Hindlimb muscle (tissue), 1 donor: ENCODE measurements at places on chromosomes 5 and 9.

DNA sequence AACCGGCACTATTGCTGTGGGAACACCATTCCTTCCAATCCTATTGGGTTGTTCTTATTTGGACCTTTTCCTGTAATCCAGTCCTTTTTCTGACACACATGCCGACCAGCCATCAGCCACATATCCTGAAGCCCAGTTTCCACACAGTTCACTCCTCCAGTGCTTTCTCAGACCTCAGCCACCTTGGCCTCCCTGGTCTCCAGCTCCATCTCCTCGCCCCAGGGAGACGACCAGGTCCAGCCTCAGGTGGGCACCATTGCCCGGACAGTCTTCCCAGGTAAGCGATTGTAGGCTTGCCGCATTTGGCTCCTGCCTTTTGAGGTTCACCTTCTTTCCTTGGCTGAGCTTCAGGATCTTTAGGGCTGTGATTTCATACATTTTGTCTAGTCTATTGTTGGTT is 15.2 kb upstream of the TERT start:
- DNase-seq: no peak

- DNase-seq: no peak
Observed at GRCh38 chr9:97694769-97695168, 2.4 kb downstream of the XPA start.

DNA sequence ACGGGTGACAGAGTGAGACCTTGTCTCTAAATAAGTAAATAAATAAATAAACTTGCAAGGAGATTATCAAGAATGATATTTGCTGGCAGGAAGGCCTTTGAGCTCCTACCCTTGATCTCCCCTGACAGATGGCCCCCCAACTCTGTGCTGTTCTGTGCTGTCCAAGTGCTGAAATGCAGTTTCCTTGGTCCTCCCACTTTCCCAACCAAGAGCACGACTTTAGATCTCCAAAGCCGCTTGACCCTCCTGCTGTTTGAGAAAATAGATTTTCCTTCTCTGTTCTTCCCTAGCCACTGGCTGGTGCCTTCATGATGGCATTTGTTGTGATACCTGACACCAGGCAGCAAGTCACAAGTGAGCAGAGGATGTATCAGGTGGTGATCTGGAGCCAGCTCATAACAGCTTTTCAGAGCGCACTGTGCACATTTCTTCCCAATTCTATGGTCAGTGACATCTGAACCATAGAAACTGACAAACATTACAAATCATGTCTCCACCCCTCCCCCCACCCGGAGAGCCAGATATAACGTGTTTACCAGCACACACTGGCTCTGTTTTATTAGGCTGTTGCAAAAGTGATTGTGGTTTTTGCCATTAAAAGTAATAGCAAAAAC is 80.0 kb upstream of the PUM3 start:
- DNase-seq: no peak

GRCh38 chr5:170327168-170327567 is 29.6 kb upstream of the LCP2 start:
- no peak for DNase-seq

GRCh38 chr5:170860818-170861666 is 776 bp upstream of the RANBP17 start:
- DNase-seq: no peak

- peak; percentile 15 for DNase-seq
Observed at GRCh38 chr9:29648601-29649000, 2075.3 kb upstream of the C9orf72 start.

DNA sequence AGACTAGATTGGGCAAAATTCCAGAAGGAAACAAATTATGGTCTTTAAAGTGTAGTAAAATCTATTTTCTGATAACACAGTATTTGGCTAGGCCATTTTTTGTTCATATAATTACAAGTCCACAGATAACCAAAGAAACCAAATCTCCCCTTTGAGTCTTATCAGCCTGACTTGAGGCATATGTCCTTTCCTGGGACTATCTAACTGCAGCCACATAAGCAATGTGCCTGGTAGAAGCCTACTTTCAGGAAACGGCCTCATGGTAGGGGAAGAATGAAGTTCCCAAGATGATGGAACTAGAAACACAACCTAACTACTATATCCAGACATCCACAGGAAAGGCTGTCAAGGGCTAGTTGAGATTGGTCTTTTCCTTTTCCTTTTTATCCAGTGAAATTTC is 130.0 kb downstream of the PIK3R1 start:
- no peak for DNase-seq

DNA sequence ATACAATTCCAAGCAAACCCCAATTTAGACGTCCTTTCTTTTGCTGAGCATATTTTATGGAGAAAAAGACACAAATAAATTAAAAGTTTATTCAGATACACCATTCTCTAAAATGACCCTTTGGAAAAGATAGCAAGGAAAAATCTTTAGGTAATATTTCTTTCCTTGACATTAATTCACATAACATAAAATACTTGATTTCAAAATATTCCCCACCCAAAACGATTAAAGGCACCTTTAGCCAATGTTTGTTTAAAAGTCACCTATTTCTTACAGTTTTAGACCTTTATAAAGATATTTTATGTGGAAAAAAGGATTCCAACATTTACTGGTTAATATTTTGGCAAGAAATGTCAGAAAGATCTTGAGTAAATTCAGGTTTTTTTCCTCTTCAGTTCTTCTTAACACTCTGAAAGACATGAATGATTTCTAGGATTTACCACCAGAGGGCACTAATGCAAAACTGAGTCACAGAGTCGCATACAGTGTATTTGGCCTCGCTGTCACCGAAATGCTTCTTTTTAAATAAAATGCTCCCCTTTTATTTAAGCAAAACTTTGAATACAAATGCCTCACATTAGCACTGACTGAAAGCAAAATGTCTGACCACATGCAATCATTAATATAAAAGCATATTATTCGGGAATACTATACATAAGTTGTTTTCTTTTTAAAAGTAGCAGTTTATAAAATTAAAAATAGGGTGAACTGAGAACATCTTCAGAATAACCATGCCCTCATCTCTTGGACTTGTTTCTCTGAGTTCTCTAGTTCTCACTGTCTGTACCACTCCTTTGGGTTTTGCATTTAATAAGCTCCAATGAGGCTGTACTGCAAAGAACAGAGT is 122.5 kb downstream of the SLC1A3 start:
- DNase-seq: peak; percentile 68

DNA sequence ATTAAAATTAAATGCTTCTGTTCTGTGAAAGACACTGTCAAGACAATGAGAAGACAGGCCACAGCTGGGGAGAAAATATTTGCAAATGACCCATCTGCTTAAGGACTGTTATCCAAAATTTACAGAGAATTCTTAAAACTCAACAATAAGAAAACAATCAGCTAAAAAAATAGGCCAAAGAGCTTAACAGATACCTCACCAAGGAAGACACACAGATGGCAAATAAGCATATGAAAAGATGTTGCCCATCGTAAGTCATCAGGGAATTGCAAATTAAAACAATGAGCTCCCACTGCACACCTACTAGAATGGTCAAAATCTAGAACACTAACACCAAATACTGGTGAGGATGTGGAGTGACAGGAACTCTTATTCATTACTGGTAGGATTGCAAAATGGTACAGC is 10.3 kb downstream of the WNK2 start:
- DNase-seq: no peak

DNA sequence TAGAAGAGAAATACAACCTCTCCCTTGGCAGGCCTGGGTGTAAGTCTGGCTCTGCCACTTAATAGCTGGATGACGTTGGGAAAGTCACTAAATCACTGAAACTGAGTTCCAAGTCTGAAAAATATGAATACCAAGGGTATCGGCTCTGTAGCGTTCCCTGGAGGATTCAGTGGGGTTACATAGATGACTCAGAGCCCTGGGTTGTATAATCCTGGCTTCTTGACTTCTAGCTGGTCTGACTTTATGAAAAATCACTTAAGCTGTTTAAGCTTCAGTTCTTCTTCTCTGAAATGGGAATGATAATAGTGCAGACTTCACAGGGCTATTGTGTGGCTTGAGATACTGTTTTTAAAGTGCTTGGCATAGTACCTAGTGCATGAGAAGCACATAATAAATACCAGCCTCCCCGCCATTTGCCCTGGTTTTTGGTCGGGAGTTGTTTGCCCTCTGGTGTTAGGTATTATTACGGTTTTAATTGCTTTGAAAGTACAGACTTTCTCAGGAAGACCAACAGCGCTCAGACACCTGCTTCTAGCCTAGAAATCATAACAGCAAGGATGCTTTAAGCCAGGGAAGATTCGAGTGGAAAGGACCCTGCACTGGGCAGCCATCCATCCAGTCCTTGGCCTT is 43.0 kb downstream of the CYFIP2 start:
- no peak for DNase-seq

- no peak for DNase-seq
Observed at GRCh38 chr9:96020300-96020791, 144.9 kb downstream of the ERCC6L2 start.

DNA sequence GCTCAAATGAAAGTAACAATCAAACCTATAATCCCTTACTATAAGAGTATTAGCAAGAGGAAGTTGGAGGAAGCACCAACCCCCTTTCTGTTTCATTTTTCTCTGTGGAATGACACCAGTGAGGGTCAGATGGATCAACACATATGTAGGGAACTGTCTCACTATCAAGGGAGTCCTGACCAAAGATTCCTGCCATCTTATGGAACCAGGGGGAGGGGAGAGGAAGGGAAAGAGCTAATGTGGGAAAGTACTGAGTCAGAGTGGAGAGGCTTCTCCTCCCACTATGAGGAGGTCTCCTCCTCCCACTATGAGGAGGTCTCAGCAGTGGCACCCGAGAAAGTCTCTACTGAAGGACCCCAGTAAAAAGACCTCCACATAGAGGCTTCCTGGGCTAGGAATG is 73.3 kb upstream of the PCSK1 start:
- no peak for DNase-seq

DNA sequence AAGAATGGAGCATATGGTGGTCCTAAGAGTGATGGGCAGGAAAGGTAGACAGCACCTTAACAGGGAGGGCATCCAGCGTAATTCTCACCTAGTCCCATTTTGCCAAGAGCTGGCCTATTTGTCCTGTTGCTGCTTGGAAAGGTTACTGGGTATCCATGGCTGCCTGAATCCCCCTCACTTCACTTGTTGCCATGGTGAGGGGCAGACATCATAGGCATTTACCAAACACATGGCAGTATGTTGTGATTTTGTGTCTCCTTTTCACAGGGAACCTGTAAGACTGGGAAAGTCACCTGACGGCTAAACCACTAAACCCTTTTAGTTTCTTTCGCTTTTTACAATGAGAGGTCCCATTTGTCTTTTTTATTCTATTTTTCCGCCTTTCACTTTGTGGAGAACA is 227.1 kb downstream of the CD180 start:
- no peak for DNase-seq

DNA sequence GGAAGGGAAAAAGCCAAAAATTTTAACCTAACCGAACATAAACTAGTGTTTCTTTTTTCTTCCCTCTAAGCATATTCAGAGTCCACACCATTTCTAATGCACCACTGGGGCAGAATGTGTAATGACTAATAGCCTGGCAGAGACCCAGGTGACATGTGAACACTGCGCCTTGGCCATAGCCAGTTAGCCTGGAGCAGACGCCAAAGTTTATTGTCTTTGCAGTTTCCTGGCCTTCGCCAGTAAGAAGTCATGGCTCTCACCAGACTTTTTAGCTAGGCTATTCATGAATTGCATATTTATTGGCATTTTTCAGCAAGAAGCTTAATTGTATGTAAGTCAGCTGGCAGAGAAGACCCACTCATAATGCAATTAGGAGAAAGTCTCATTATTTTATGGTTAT is 182.8 kb upstream of the SLC27A6 start:
- DNase-seq: peak; percentile 78

DNA sequence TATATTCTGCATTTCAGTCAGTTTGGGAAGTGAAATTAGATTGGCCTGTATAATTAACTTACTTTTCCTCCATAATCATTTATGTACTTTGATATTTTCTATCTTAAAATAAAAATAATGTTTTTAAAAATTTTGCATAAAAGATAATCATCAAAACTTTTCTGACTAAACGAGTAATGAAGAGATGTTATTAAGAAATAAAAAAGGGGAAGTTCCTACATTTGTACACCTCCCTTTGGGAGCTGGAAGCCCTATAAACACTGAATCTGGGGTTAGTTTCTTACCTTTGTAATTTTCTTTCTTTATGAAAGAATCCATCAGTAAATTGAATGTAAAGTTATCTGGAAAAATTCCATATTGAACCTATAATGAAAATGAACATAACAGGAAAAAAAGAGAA is 86.2 kb downstream of the MRPS27 start:
- DNase-seq: no peak

DNA sequence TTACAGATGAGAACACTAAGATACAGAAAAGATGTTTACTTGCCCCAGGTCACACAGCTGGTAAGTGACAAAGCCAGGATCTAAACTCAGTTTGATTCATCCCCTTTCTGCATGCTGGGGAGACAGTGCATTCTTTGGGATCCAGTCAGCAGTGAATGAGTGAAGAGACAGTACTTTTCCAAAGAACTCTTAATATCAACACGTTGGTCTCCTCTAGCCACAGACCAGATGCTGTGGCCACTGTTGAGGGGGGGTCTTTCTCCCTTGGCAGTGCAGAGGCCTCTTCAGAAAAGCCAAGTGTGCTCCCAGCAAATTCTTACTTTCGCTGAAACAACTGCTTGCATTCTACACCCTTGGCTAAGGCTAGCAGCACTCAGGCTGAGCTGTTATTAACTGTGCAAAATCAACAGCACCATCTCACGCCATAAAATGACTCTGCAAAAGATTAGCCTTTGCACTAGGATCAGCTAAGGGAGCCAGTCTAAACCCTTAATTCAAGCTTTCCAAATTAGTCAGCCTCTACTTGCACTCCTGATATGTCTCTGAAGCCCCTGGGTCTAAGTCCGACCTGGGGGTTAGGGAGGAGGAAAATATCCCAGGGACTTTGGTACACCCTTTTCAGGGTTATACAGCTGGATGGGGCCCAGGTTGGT is 4.8 kb upstream of the TMEM171 start:
- DNase-seq: no peak

DNA sequence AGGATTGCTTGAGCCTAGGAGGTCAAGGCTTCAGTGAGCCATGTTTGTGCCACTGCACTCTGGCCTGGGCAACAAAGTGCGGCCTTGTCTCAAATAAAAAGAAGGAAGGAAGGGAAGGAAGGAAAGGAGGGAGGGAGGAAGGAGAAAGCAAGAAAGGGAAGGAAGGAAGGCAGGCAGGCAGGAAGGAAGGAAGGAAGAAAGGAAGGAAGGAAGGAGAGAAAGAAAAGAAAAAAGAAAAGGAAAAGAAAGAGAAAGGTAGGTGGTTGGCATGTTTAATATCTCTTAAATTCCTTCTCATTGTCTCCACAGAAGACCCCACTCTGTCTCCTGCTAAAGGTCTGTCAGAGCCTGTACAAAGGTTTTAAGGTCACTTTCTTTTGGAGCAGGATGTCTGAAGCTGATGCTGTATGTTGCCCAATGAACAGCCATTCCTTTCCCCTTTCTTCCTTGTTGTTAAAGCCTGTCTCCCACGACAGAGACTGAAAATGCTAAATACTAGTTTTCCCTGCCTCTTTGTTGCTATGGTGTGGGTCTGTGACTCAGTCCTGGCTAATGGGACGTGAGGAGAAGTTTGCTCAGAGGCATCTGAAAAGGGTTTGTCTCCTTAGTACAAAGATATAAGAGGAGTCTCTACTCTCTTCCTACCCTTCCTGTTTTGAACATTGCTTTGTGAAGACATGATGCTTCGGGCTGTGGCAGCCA is 213.3 kb downstream of the PCSK1 start:
- DNase-seq: no peak

GRCh38 chr5:135047347-135047695 is 13.3 kb upstream of the PITX1 start:
- DNase-seq: no peak

- DNase-seq: no peak
Observed at GRCh38 chr5:36177715-36178523, 26.0 kb downstream of the SKP2 start.

- no peak for DNase-seq
Observed at GRCh38 chr9:137294681-137295237, 7.3 kb downstream of the NRARP start.

GRCh38 chr5:151496041-151496484 is 48.7 kb downstream of the SLC36A1 start:
- DNase-seq: no peak
